ENCODE measurements at places on chromosomes 7 and 10.

GRCh38 chr10:93589648-93590562 lies 11.1 kb downstream of the RBP4 start:
- no peak for DNase-seq

DNA sequence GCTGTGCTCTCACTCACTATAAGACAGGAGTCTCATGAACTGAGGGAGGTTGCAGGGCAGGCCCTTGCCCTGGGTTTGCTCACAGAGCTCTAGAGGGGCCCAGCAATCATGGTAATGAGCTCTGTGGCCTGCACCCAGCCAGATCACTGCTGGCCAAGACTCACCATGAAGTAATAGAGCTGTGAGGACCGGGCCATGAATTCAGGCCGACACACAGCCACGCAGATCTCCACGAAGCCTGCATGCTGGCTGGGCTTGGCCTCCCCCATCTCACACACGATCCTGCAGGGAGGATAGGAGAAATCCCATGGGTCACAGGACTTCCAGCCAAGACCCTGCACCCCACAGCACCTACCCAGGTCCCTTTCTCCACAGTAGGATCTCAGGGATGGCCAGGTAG lies 382.4 kb downstream of the PLXNA4 start:
- DNase-seq: no peak

GRCh38 chr10:101710059-101710695 lies 15.2 kb upstream of the FBXW4 start:
- no peak for DNase-seq

- DNase-seq: no peak
Measured at GRCh38 chr7:99563650-99564049, 5.2 kb downstream of the ZNF655 start.

DNA sequence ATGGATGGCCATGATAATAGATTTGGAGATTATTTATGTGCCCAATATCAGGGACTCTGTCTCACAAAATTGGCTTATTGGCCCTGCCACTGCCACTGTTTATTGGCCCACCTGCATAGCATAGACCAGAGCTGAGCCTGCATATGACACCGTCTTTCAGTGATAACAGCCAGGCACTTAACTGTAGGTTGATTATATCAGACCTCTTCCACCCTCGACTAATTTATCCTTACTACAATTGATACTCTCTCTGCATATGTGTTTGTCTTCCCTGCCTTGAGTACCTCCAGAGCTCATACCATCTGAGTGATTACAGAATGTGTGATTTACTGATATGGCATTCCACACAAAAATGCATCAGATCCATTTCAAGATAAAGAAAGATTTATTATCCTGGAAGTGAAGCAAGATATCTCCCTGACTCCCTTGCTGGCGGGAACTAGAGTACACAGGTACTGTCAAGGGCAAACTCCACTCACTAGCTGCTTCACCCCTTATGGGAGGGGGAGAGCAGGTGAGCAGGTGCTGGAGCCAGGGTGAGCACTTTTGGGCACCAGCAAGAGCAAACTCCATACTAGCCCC lies 13.1 kb upstream of the SAMD9L start:
- no peak for DNase-seq
